ENCODE measurements at places on chromosomes 3 and 15.

GRCh38 chr3:62416144-62416543 is 42.8 kb upstream of the FEZF2 start:
- DNase-seq, result no peak

DNA sequence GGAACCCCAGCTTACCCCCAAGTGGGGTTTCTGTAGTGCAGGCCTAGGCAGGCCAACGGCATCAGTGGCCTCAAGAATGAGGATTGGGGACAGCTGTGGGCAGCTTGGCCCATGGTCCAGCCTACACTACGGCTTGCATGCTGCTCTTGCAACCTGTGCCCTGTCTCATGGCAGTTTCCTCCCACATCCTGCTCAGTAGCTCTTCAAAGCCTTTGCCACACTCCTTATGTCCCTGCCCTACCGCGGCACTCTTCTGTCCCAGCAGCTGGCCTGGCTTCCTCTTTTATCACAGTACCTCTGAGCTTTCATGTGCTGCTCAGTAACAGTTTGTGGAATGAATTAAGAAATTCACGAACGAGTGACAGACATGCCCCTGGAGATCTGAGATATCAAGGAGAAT is 431.0 kb downstream of the EPHB1 start:
- DNase-seq, result no peak

DNA sequence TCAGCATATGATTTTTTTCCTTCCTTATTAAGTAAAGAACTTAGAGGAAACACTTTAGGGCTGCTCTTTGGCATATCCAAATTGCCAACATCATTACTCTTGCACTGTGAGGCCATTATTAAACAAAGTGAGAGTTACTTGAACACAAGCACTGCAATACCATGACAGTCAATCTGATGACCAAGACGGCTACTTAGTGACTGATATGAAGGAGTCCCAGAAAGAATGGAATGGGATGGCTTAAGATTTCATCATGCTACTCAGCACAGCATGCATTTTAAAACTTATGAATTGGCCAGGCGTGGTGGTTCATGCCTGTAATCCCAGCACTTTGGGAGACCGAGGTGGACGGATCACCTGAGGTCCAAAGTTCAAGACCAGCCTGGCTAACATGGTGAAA is 55.2 kb downstream of the FAM98B start:
- no peak for DNase-seq

DNA sequence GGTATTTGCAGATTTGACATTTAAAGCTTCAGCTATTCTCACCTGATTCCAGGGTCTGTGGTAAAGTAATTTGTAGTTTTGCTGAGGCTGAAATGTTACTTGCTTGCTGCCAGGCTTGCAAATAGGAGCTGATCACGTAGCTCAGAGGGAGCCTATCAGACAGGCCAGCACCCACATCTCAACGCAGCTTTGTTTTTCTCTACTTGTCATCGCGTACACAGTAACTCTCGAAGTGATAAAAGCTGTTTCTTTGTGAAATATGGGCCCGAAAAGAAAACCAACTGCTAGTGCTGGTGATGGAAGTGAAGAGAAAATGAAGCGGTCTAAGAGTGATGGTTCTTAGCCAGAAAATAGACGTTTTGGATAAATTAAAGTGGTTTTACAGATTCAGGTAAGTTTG is 23.4 kb downstream of the RAB5A start:
- DNase-seq, result no peak

- DNase-seq, result peak; percentile 61
These were observed 1118.4 kb downstream of the TBL1XR1 start for GRCh38 chr3:176078906-176079305.

DNA sequence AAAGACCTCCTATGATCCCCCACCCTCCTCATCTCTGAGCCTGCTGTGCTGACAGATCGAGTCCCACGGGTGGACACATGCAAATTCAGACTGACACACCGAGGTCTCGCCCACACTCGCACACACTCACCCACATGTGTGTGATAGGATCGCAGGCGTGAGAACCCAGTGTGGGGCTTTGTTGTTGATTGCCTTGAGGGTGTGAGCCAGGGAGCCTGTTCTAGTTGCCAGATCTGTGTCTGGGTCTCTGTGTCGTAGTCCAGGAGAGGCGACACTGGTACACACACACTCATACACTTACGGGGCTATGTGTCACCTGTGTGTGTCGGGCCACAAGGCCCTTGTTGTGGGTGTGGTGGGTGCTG is 2.0 kb downstream of the EPHB3 start:
- no peak for DNase-seq

GRCh38 chr3:69671082-69671952 is 67.9 kb upstream of the MITF start:
- no peak for DNase-seq

- DNase-seq, result no peak
These were observed 91.8 kb upstream of the PFN2 start for GRCh38 chr3:150062492-150062891.

DNA sequence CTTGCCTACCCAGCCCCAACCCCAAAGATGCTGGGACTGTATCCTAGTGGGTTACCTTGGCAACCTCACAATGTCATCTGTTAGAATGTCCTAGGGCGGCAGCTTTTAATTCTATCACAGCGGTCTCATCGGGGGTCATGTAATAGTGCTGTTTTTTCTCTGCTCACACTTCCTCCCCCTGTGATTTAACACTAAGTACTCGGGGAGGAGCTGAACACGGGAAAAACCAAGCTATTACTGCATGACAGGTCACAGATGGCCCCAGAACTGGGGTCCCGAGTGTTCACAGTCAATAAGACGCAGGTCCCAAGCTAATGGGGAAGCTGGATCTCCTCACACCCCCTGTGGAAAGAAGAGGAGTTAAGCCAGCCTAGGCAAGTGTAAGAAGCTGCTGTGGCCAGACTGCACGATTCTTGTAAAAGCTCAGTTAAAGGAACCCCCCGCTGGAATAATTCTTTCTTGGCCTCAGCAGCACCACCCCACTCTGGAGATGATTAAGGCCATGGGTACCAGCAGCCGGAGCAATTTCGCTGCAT is 2.5 kb upstream of the RFTN1 start:
- no peak for DNase-seq

- no peak for DNase-seq
These were observed 67.4 kb downstream of the ATP10A start for GRCh38 chr15:25795712-25796111.

- no peak for DNase-seq
These were observed 9.6 kb upstream of the FSIP1 start for GRCh38 chr15:39792025-39792843.

GRCh38 chr3:69288161-69288895 is 97.6 kb downstream of the FRMD4B start:
- DNase-seq, result no peak

DNA sequence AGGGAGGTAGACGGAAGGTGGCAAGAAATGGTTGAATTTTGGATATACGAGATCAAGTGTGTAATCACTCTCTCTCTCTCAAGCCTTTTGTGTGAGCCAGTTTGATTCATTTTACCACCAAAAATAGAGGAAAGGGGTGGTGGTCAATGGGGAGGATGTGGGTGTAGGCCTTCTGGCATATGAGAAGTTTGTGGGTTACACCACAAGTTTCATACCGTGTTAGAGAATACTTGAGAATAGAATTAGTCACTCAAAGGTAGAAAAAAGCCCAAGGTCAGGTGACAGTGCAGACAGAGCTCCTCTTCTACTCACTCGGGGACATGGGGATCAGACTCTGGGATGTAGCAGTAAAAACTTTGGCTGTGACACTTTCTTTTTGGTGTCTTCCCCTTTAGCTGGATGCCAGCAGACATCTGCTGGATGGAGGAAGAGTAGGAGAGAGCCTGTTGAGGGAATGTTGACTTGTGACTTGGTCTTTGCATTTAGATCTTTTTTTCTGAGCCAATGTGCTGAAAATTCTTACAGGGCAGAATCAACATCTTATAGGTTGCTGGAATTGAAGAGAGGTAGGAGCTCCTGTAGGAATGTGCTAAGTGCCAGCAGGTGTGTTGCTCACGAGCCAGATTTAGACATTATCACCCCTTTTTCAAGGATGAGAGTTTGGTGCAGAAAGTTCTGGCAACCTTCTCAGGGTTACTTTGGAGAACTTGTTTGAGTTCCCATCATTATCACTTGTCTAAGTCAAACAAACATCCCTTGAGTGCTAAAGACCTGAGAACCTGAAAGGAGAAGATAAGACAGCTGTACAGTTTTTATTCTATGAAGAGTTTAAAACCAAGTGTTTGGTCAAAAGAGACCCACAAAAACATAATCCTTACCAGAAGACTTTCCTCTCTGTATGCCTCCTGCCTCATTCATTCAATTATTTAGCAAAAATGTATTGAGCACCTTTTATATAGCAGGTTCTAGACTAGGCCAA is 43.9 kb upstream of the RYK start:
- no peak for DNase-seq

DNA sequence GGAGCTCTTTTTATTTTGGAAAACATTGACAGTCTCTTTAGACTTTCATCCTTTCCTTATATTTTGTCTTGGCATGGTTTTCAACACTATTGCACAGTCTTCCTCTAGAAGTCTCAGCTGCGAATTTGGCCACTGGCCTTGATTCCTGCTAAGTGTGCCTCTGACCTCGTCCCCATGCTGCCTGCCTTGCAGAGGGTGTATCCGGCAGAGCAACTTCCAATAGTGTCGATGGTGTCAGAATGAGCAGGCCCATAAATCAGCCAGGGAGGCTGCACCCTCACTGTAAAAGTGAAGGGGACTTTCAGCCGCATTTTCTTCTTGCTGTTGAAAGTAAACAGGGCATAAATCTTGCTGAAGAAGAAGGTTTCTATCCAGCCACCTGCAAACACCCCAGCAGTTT is 336.7 kb upstream of the TRIM42 start:
- DNase-seq, result no peak

- DNase-seq, result no peak
These were observed 4.0 kb downstream of the LAMP3 start for GRCh38 chr3:183158551-183159006.

- no peak for DNase-seq
These were observed 52.1 kb upstream of the GNB5 start for GRCh38 chr15:52243286-52243685.

GRCh38 chr15:81126892-81127291 is 7.2 kb upstream of the CFAP161 start:
- no peak for DNase-seq

- DNase-seq, result peak; percentile 25
These were observed 11.4 kb downstream of the C15orf40 start for GRCh38 chr15:82999905-83000671.

GRCh38 chr3:118781839-118782238 is 252.8 kb downstream of the IGSF11 start:
- DNase-seq, result no peak

- no peak for DNase-seq
These were observed 4.4 kb upstream of the ISG20 start for GRCh38 chr15:88634449-88634848.

DNA sequence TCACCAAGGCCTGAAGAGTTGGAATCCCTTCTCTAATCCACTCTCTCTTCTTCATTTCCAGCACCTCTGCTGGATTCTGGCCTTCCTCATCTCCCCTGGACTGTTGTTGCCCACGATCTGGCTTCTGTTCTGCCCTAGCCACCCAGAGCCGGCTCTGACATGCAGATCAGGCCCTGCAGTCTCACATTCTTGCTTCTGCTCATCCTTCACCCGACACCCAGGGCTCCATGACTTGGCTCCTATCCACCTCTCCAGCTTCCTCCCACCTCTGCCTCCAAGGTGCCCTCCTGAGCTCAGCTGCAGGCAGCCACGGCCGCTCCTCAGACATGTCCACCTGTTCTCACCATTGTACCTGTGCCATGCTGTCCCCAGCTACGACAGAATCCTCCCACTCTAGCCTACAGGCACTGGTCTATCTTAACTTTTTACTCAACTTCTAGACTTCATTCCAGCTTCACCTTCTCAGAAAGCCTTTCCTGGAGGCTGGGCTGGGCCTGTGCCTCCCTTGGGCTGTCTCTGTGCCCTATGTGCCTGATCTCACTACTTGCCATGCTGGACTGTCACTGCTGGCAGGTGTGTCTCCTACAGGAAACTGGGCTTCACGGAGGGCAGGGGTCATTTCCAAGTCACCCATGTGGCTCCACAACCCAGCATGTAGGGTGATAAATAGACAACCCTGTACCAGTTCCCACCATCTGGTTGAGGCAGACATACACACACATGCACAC is 16.0 kb upstream of the TBC1D21 start:
- DNase-seq, result no peak

DNA sequence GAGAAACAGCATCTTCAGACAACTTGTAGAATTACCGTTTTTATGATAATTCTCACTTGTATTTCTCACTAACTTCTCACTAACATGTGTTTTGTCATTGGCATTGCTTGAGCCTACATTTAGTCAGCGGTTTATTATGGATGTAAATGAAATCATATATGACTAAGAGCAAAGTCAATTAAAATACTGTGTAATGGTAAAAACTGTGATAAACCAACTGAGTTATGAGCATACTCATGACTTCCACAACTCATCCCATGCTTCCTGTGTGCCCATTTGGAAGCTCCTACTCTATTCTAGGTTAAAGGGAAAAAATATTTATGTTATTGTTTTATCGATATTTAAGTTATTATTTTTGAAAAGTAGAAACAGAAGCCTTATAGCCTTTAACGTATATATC is 12.8 kb downstream of the PXK start:
- DNase-seq, result no peak

GRCh38 chr15:72460402-72460801 is 13.7 kb upstream of the ARIH1 start:
- DNase-seq, result no peak

- DNase-seq, result no peak
These were observed 5.2 kb downstream of the SETD5 start for GRCh38 chr3:9402410-9403228.

- DNase-seq, result no peak
These were observed 391.6 kb upstream of the DPPA4 start for GRCh38 chr3:109728861-109729494.

DNA sequence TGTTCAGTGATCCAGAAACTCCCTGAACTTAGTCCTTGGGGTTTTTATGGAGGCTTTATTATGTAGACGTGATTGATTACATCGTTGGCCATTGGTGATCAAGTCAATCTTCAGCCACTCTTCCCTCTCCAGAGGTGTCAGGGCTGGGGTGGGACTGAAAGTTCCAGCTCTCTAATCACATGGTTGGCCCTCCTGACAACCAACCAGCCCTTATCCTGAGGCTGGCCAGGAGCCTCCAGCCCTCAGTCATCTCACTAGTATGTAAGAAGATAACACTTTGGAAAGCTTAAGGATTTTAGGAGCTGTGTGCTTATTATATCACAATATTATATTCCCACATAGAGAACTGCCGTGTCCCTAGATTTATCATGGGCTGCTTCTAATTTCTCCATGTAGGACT is 142.3 kb downstream of the VPS8 start:
- DNase-seq, result no peak

- DNase-seq, result no peak
These were observed 335.6 kb downstream of the TUSC7 start for GRCh38 chr3:117045143-117045542.

GRCh38 chr3:186152361-186152798 is 43.5 kb upstream of the ETV5 start:
- no peak for DNase-seq

Measured in fibroblast of skin of left biceps (primary cell).